ENCODE measurements at places on chromosomes 5 and 9.

DNA sequence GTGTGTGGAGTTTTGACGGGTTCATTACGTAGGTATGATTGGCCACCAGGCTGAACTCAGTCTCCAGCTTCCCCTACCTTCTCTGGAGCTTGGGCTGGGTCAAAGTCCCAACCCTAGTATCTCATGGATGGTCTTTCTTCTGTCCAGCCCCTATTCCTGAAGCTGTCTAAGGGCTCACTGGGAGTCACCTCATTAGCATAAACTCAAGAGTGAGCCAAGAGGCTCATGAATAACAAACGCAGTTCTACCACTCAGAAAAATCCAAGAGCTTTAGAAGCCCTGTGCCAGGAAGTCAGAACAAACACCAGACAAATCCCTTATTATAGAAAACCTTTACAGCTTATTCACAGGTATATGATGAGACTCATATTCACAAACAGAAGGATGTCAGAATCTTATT lies 180.3 kb upstream of the NFIL3 start:
- no peak for DNase-seq

DNA sequence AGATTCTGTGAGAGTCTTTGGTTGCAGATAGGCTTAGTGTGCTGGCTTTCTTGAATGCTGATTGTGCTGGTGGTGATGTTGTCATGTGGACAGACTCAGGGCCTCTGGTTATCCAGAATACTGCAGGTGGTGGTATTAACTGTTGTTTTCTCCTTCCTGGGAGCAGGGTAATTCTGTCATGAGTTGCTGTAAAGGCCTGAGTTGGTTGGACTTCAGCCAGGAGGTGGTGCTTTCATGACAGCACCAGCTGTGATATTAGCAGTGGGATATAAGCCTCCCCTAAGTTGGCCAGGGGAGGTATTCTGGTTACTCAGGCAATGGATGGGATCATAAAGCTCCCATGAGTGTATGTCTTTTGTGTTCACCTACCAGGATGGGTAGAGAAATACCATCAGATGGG lies 16.4 kb upstream of the RNF180 start:
- peak; percentile 9 for DNase-seq

- no peak for DNase-seq
These were observed 4.7 kb downstream of the GADD45G start for GRCh38 chr9:89609426-89610006.

GRCh38 chr9:9754186-9754585 lies 858.6 kb downstream of the PTPRD start:
- DNase-seq, result no peak

All from choroid plexus epithelial cell (primary cell).